ENCODE measurements at places on chromosomes 4 and X. TPM values are rescaled to one million over a fixed set of nuclear protein-coding genes. Genes with fewer than 3 reads are reported as not detected.

GRCh38 chr4:13523591-13524503 is 20.5 kb downstream of the NKX3-2 start:
- no peak for ATAC-seq

DNA sequence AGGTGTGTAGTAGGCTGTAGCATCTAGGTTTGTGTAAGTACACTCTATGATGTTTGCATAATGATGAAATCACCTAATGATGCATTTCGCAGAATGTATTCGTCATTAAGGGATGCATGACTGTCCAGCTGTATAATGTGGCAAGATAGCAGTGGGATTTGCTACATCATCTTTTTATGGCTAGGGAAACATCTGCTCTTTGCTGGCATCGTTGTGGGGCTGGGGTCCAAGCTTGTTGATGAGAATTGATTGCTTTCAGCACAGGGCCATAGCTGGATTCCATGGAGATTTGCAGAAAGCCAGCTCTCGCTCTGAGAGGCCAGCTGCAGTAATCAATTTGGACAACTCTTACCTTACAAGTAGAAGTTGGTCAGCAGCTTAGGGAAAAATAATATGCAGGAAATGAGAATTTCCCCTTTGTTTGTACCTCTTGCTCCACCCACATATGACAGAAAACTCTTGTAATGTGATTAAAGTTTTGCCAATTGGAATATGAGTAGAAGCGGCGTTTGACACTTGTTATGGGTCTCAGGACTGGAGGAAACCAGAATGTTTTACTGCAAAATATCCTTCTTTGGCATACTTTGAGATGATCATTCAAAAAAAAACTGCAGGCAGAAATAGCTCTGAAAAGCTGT is 310.5 kb downstream of the RAPGEF2 start:
- ATAC-seq = no peak

The NALF2 gene
- 0.32 TPM for total RNA-seq

DNA sequence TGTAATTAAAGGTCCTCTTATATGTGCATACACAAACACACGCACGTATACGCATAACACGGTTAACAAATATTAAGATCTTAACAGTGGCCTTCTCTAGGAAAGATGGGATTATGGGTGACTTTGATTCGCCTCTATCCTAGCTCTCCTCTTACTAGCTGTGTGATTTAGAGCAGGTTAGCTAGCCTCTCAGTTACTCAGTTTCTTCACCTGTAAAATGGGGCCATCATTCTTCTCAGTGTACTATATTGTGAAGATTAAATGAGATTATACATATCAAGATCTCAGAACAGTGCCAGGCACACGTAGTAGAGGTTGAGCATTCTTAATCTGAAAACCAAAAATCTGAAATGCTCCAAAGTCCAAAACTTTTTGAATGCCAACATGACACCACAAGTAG is 159.3 kb downstream of the BCOR start:
- no peak for ATAC-seq

DNA sequence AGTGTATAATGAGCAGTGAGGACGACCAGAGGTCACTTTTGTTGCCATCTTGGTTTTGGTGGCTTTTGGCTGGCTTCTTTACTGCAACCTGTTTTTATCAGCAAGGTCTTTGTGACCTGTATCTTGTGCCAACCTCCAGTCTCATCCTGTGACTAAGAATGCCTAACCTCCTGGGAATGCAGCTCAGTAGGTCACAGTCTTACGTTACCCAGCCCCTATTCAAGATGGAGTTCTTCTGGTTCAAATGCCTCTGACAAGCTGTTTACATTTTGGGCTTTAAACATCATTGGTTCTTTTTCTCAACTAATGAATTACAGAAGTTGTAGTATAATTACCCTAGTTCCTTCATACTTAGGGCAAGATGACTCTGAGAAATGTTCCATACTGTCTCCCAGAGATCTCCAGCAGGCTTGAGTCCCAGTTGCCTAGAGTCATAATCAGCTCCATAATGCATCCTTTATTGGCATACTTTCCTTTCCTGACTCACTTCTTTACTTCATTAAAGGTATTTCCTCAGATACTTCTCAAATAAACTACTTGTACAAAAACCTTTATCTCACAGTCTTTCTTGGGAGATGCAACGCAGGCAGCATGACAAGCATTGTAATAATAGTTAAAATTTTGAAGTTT is 136.5 kb downstream of the KDM6A start:
- ATAC-seq = no peak

GRCh38 chr4:2910409-2910808 is 52.8 kb downstream of the NOP14 start:
- ATAC-seq = no peak

GRCh38 chr4:185896817-185897488 is 85.0 kb upstream of the SORBS2 start:
- no peak for ATAC-seq

GRCh38 chrX:57652705-57653104 is 27.4 kb downstream of the NLRP2B start:
- ATAC-seq = no peak

GRCh38 chr4:25930731-25931354 is 16.8 kb downstream of the SMIM20 start:
- ATAC-seq = no peak

- ATAC-seq = no peak
These were observed 117.5 kb upstream of the VCX2 start for GRCh38 chrX:8288590-8288989.

- ATAC-seq = no peak
These were observed 210.1 kb upstream of the CXCL13 start for GRCh38 chr4:77395481-77395880.
